ENCODE measurements at places on chromosomes 5 and 9. TPM values are rescaled to one million over a fixed set of nuclear protein-coding genes. Genes with fewer than 3 reads are reported as not detected.

- DNase-seq, result no peak
Measured at GRCh38 chr9:107703651-107704050, 214.1 kb upstream of the KLF4 start.

- no peak for DNase-seq
Measured at GRCh38 chr5:120454094-120454798, 9.9 kb upstream of the PRR16 start.

- DNase-seq, result no peak
Measured at GRCh38 chr9:128913048-128913900, 7.5 kb upstream of the PHYHD1 start.

DNA sequence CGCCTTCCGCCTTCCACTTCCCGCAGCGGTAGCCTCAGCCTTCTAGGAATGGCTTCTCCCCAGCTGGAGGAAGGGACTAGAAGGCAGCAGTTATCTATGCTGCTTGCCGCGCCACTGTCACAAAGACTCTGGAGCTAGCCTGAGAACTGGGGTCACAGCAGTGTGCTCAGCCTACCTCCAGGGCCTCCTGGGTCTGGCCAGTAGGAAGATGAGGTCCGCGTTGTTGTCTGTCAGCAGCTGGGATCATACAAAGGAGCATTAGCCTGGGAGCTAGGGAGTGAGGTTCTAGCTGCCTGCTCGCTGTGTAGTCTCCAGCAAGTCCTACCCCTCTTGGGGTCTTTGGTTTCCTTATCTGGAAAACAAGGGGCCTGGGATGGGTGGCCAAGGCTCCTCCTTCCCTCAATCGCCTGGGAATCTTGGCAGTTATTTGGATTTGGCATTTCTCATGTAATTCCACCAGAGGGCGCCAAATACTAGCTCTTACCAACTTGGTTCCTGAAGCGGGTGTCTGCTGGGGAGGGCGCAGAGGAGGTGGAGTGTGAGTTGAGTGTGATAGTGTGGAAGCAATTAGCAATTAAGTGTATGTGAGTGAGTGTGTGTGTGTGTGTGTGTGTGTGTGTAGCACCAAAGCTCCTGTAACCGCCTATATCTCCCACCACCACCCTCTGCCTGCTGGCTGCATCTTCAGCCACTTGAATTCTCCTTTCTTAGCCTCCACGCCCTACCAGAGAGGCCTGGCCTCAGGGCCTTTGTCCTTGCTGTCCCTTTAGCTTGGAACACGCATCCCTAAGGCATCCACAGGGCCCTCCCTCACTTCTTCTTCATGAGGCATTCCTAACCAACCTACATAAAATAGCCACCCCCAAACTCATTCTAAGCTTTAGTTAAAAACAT lies 97.1 kb downstream of the ENTREP1 start:
- peak; percentile 44 for DNase-seq

DNA sequence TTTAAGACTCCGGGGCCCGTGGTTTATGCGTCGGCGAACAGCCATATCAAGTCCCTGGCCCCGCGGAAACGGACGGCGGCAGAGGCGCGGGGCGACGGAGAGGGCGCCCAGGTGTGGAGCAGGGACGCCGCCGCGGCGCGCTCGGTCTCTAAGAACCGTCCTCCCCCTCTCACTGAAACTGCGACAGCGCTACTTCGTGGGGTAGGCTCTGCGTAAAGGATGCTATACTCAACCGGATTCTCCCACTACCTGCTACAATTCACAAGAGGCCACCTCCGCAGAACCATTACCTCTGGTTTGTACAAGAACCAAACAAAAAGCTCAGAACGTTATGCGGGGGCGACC lies 404 bp downstream of the MRNIP start:
- DNase-seq, result no peak

GRCh38 chr5:179307931-179308471 lies 37.3 kb downstream of the ADAMTS2 start:
- no peak for DNase-seq

DNA sequence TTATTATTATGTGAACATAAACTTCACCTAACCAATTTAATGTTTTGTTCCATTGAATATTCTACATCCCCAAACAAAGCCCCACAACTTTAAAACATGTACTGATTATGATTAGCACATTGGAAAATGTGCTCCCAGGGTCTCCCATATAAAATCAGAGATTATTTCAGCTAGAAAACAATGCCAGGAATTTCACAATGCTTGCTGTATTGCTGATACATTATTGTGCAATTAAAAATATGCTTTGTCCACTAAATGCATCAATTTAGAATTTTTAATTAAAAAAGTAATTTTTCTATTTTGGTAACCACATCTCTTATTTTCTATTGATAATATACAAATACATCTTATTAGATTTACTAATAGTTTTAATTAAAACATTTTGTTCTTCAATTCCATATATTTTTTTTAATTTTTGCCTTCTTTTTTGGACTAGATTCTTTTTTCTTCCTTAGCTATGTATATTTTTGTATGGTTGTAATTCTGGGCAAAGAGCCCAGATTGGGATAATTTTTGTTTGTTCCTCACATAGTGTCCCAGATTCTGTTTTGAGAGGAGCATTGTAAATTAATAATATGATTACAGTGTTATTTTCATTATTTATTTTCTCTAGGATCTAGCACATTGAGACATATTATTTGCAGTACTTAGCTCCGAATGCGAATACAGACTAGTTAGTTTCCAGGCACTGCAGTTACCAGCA lies 241.5 kb upstream of the CDH18 start:
- no peak for DNase-seq

DNA sequence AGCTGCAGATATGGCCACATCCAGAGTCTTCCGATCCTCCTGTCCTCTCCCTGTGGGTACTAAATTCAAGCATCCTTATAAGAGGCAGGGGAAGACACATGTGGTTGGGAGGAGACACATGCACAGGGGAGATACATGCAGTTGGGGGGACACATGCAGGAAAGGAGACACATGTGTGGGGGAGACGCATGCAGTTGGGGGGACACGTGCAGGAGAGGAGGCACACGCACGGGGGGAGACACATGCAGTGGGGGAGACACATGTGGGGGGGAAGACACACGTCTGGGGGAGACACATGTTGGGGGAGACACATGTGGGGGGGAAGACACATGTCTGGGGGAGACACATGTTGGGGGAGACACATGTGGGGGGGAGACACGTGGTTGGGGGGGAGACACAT lies 21.2 kb upstream of the OLFM1 start:
- DNase-seq, result no peak

- no peak for DNase-seq
Measured at GRCh38 chr5:149837680-149838269, 106.8 kb downstream of the PDE6A start.

GRCh38 chr9:110538647-110539041 lies 40.9 kb downstream of the SVEP1 start:
- DNase-seq, result no peak

DNA sequence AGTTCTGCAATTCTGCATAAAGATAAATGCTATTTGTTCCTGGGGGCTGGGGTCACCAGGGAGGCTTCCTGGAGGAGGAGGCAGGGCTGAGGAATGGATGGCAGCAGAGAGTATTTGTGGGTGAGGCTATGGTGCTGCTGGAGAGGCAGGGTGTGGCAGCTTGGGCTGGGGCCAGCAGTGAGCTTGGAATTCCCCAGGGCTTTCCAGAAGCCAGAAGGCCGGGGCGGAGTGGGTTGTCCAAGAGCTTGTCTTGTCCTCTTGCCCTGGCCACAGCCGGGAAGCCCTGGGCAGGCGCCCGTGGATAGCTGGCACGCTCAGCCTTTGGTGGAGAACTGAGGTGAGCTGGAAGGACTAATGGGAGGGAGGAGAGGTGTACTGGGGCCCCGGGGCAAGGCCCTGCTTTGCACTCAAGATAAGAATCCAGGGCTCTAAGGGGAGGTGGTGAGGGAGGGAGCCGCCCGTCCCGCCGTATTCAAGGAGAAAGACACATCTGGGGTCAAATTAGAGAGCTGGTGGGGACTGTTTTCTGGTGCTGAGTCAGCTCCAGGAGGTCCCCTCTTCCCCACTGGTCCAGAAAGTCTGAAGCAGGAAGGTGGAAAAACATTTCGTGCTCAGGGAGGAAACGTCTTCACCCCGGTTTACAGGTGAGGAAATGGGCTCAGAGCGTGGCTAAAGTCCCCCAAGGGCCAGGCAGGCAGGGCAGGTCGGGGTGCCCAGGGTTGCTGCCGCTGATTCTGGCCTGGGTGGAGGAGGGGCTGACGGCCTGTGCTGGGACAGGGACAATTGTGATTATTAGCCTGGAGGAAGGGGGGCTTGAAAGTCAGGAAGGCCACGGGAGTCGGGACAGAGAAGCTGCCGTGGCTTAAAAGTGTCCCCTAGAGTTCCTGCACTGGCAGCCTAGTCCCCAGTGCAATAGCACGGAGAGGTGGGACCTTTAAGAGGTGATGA lies 26.9 kb upstream of the CNOT6 start:
- DNase-seq, result peak; percentile 83

DNA sequence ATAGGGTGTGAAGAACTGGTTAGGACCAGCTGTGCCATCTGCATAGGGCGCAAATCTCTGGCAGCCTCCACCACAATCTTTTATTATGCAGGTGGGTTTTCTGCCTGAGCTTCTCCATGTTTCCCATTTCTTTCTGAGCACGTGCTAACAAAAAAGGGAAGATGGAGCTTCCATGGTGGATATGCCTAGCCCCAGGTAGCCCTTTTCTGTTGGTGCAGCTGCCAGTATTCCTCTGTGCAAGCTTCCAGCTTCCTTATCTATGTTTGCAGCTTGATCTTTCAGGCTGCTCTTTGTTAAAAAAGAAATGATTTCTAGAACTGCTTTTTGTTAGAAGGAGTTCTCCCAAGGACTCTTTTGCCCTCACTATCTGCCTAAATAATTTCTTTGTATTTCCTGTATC lies 95.0 kb upstream of the EPB41L4A start:
- no peak for DNase-seq

DNA sequence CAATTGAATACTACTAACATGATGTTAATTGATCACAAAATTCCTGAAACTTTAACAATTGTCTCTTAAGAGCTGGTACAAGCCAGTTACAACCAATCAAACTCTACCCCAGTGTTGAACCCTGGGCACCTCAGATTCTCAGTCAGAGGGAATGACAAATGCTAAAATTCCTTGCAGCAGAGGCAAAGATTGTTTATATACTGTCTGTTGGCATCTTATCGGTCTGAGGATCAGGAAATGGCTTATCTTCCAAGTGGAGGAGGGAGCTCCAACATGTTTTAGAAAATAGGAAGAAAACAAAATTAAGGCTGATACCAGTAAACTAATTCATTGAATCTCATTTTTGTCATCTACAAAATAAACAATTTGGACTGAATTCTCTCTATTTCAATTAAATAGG lies 527.8 kb upstream of the ZNF608 start:
- DNase-seq, result no peak

DNA sequence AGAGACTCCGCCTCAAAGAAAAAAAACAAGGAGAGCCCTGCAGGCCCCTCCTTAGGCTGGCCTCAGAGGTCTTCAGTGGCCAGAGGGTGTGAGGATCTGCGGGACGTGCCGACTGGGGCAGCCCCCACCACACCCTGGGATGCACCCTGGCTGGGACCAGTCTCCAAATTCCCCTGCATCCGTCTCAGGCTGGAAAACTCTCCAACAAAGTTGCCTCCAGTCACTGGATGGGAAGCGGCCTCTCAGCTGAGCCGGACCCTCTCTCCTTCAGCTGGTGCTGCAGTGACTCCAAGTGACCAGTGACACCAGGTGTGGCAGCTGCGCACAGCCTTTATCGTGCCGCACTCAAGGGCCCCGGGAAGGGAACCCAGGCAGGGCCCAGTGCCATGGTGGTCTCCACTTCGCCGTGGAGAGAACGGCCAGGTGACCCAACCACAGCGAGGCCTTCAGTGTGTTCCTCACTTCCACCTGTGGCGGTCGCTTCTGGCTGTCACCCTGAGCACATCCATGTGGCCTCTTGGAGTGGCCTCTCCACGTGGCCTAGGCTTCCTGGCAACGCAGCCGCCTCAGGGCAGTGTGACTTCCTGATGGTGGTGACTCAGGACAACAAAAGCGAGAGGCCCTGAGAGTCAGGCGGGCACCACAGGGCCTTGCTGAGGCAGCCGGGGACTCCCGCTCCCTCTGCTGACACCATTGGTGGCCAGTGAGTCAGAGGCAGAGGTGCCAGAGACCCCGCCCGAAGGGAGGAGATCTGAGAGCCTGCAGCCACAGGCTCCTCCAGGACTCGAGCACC lies 19.3 kb upstream of the CAMSAP1 start:
- DNase-seq, result peak; percentile 90

GRCh38 chr9:137056739-137057415 lies 3.0 kb upstream of the ENTPD2 start:
- DNase-seq, result no peak

DNA sequence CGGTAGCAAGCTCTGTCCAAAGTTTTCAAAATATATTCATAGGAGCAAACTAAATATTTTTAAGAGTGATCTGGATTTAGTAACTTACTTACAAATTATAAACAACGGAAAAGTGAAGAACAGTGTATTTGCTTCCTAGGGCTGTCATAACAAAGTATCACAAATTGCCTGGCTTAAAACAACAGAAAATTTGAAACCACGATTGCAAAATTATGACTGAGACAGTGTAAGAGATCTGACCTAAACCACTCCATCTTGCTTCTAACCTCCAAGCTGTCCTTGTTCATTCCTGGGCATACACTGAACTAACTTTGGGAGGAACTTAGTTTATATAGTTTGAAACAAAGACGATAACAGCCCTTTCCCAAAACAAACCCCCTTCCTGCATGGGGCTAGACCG lies 202.0 kb upstream of the CDH6 start:
- no peak for DNase-seq

DNA sequence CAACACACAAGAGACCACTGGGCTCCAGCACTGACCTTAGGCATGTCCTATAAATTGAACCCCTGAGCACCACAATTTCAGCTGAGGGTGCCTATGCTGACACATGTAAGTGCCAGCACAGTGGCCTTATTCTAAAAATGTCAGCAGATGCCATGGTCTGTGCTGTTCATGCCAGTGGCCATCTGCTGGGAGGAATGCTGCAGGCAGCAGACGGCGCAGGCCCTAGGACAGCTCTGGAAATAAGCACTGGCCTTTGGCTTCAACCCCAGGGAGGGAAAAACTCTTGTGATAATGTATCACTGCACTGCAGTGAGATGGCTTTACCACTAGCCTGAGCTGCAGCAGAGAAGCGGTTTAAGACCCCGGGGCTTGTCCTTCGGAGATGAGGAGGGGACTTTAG lies 98.5 kb downstream of the SYK start:
- DNase-seq, result peak; percentile 42

- DNase-seq, result no peak
Measured at GRCh38 chr5:154514331-154514730, 36.3 kb upstream of the HAND1 start.

DNA sequence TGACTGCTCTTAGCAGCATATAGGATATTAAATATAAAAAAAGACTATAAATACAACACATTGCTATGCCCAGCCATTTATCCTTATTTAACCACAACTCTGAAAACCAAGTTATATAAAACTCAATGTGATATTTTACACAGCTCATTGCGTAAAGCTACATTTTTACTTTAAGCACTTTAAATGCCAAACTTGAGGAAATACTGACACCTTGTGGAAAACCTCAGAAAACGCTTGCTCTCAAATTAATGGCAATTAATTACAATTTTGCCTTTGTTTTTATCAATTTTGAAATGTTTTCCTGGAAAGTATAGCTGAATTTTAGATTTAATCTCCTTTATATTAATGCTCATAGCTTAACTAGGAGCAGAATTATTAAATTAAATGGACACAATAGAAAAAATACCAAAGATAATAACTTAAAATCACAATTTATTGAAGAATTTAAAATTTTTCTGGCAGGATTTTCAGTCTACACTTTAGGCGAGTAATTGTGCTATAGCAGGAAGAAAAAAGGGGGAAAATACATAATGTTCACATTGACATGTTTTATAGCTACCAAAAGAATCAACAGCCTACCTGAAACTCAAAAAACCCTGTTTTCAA lies 25.2 kb upstream of the PLAC8L1 start:
- DNase-seq, result no peak

The ADAMTS19 gene
- total RNA-seq, result 0.13 TPM

The DMRTA1 gene
- 0.27 TPM for total RNA-seq

The ADGRD2 gene
- total RNA-seq, result 0.20 TPM

The OSTF1 gene
- 54.1 TPM for total RNA-seq

The GDNF gene
- total RNA-seq, result 0.80 TPM

All from lower leg skin (tissue), 4 donors.